ENCODE measurements at places on chromosomes 1 and 21.
A peak's percentile ranks its signal among the peaks of the same experiment; 100 is the strongest.

GRCh38 chr1:15994590-15995351 is 9.3 kb upstream of the SRARP start:
- DNase-seq: no peak

DNA sequence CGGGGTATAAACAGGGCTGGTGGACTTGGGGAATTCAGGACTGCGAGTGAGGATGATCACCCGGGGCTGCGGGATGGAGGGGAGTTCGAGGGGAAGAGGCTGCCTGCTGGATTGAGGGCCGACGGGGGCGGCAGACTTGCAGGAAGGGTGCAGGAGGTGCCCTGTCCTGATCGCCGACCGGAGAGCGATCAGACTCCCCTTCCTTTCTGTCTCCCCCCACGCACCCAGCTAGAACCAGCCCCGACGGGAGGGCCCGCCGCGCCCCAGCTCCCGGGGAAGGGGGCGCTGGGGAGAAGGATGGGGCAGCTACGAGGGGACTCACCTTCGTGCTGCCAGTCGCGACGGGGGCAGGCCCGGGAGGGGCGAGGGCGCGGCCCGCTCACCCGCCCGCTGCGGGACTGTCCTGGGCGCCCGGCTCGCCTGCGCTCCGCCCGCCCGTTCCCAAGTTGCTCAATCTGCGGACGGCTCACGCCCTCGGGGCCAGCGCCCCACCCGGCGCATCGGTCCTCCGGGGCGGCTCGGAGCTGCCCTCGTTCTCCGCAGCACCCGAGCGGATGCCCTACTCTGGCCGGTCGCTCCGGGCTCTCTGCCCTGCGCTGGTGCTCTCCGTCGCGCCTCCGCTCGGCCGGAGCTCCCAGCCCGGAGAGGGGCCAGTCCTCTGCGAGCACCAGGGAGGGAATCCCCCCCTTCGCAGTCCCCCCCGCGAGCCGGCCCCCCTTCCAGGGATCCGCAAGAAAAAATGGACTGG is at the start of gene RSPO1:
RSPO1 (minus strand) TSS at position 649 of the 748 bp plus-strand sequence. CDS start 5,231 bp downstream, outside the sequence.
- no peak for DNase-seq

DNA sequence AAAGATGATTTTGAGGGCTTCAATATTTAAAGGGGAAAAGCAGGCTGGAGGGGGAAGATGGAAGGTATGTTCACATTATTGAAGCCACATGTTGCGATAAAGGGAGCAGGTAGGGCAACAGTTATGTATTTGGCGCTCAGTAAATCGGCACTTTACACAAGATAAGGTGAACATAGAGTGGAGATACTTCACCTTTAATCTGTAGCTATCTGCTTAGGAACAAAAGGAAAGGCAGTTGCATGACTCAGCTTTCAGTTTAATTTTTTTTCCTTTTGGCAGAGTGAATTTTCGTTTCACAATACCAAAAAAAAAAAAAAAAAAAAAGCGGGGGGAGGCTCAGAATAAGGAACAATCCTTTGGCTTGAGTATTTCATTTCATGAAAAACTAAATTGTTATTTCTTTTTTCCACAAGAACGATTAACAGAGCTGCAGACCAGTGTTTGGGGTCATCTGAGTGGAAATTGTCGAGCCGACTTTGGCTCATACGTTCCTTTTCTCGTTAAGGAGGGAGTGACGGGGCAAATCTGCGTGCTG is 1.1 kb upstream of the COQ8A start:
- DNase-seq: peak; percentile 7

DNA sequence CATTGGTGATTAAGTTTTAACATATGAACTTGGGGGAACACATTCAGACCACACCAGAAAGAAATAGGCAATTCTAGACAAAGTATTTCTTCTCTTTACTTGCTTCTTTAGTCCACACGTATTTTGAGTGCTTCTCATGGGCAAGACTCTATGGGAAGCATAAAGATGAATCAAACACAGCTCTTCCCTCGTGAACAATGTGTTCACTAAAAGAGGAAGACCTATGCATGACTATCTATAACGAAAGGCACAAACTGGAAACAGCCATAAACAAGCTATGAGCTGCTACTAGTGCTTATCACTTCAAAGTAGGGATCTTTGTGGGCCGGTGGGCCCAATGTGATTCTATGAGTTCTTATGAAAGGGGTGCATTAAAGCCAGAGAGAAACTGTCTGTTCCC is 53.0 kb upstream of the PRDX6 start:
- no peak for DNase-seq

- no peak for DNase-seq
Observed at GRCh38 chr1:155981266-155982088, 3.1 kb upstream of the ARHGEF2 start.

- no peak for DNase-seq
Observed at GRCh38 chr1:172640111-172640510, 18.8 kb upstream of the FASLG start.

GRCh38 chr1:218266356-218266755 is 18.7 kb upstream of the RRP15 start:
- DNase-seq: no peak

- DNase-seq: no peak
Observed at GRCh38 chr1:89553157-89553556, 28.5 kb downstream of the LRRC8B start.

- no peak for DNase-seq
Observed at GRCh38 chr1:8408151-8408839, 90.4 kb downstream of the SLC45A1 start.

GRCh38 chr1:193408782-193409293 is 222.4 kb upstream of the B3GALT2 start:
- peak; percentile 76 for DNase-seq

- DNase-seq: no peak
Observed at GRCh38 chr1:87061742-87062156, 147.3 kb downstream of the HS2ST1 start.

DNA sequence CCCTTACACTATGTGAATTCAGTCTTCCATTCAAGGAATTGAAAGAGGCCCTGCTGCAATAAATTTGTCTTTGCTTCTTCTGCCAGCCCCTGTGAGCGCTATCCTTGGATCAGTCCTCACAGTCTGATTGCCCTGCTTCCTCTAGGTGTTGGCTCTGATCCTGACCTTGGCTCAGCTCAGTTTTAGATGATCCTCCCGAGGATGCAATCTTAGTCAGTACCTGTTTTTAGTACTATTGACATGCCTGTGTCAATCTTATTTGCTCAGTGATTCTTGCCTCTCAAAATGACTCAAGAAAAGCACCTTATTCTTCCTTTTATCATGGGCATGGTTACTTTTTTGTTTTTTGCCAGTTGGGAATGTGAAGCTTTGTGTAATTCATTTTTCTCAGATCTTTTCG is 101.4 kb upstream of the KCNK1 start:
- no peak for DNase-seq

DNA sequence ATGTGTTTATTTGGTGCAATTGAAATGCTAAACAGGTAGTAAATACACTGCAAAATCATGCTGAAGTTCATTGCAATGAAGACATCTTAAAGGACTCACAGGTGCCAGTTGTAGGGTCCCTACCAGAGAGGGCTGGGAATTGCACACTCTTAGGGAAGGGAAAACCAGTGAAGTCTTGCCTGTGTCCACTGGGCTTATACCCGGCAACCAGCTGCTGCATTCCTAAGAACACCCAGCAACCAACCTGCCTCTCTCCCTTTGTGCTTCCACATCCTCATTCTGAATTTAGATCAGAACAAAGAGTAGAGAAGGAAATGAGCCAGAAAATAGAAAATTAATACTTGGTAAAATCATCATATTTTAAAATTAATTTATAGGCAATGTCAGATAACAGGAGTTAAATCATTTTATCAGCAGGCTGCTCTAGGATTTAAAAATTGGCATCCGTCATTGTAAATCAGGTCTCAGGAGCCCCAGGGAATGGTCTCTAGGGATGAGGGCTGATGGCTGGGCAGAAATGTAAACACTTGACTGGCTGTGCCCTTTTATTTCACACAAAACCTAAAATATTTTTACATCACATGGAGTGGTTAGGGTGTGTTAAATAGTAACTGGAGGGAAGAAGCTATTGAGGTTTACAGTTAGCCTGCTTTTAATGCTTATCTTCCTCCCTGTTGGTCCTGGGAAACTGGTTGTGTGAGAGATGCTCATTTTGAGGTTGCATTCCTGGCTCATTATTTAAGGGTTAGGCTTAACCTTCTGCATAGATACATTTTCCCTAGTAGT is 31.3 kb downstream of the PTGFRN start:
- DNase-seq: no peak

- DNase-seq: no peak
Observed at GRCh38 chr1:151156515-151156819, at the start of gene TNFAIP8L2. Gene TNFAIP8L2 (plus strand): TSS chr1:151156649. CDS start chr1:151158698, 2,049 bp downstream.

- no peak for DNase-seq
Observed at GRCh38 chr1:31663622-31664452, 19.2 kb upstream of the PEF1 start.

- DNase-seq: no peak
Observed at GRCh38 chr1:181557313-181557712, 74.0 kb downstream of the CACNA1E start.

DNA sequence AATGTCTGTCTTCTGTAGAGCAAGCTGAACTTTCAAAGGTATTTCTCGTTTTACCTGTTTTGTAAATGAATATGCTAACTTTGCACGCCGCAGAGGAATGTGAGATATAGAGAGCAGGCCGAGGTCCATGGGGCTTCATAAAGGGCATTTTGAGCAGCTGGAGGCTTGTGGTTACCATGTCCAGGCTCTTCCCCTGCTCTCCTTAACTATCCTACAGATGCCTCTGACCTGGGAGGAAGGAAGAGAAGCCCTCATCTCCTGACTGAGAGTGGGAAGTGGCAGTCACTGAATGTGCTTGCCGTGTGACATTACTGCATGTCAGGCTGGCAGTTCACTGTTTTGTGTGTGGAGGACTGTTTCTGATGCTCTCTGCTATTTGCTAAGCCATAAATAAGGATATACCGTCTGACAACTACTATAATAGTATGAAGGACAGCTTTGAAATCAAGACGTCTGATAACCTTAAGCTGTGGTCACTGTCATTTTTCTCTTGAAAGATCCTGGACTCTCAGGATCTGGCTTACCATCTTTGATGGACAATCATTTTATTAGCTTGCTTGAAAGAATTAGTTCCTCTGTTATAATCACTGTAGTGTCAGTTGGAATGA is 92.2 kb downstream of the DYRK1A start:
- DNase-seq: no peak

- no peak for DNase-seq
Observed at GRCh38 chr1:247494767-247495166, 36.9 kb upstream of the OR2B11 start.
